AG08395 (cell line): ENCODE measurements at places on chromosomes 13 and 19.
A peak's percentile ranks its signal among the peaks of the same experiment; 100 is the strongest.

- peak; percentile 87 for DNase-seq
These were observed 53.3 kb downstream of the RFX2 start for GRCh38 chr19:6056801-6057650.

- no peak for DNase-seq
These were observed 630 bp downstream of the SPPL2B start for GRCh38 chr19:2329149-2329478.

DNA sequence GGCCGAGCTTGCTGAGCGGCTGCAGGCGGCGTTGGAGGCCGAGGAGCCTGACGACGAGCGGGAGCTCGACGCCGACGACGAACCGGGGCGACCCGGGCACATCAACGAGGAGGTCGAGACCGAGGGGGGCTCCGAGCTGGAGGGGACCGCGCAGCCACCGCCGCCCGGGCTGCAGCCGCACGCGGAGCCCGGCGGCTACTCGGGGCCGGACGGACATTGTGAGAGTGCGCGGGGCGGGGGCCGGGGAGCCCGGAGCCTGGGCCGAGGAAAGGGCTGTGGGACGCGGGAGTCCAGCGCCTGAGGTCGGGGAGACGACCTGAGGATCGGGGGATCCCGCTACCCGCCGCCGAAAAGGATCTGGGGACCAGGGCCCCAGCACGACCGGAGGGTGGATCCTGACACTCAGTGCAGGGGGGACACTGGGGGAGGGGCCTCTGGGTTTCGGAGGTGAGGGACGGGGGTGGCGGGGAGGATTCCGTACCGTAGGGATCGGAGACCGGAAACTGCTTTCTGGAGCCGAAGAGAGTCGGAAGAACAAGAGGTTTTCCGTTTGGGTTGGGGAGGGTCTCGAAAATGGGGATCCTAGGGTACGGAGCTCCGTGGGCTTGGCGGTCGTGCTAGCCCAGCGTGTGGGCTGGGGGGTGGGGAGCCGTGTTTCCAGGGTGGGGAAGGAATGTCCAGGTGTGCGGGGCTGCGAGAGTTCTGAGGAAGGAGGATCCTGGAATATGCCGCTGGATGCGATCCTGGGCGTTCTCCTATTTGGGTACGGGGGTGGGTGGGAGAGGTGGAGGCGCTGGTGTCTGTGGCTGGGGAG, 616 bp downstream of the HNRNPUL1 start:
- DNase-seq, result peak; percentile 32

- no peak for DNase-seq
These were observed 7.1 kb upstream of the PEAK3 start for GRCh38 chr19:2288818-2289713.

DNA sequence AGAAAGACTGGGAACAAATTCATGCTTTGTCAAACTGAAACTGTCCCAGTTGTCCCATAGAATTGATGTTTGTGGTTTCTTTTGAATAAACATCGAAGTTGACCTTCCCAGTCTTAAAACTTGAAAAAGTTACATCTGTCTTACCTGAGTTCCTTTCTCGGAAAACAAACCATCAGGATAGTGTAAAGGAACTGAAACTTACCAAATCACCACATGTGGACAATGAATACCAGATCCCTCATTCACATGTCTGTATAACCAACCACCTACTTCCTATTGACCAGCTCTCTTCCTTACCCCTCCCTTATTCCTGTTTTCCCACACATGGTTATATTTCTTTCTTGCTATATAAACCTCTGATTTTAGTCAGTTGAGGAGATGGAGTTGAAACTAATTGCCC, 791.7 kb upstream of the PCDH20 start:
- no peak for DNase-seq

GRCh38 chr19:10699650-10700335, 1.4 kb upstream of the QTRT1 start:
- DNase-seq, result peak; percentile 44

GRCh38 chr13:24742294-24742693, 21.7 kb upstream of the RNF17 start:
- DNase-seq, result no peak

GRCh38 chr19:14510311-14511228, 7.6 kb downstream of the DNAJB1 start:
- DNase-seq, result peak; percentile 43

- peak; percentile 81 for DNase-seq
These were observed at the start of gene ETHE1 for GRCh38 chr19:43526884-43527859. Gene ETHE1 (minus strand): TSS chr19:43527201. CDS start chr19:43527177, 24 bp downstream.

GRCh38 chr13:67273001-67273400, 42.9 kb upstream of the PCDH9 start:
- peak; percentile 6 for DNase-seq

- DNase-seq, result no peak
These were observed 26.6 kb downstream of the COL4A1 start for GRCh38 chr13:110280231-110280813.

GRCh38 chr13:111845621-111846351, 221.2 kb upstream of the SOX1 start:
- DNase-seq, result no peak

GRCh38 chr13:78238911-78239310, 320.3 kb upstream of the EDNRB start:
- DNase-seq, result no peak

GRCh38 chr19:1455002-1455335, 5.0 kb downstream of the APC2 start:
- no peak for DNase-seq

- no peak for DNase-seq
These were observed 475 bp upstream of the ZC3H4 start for GRCh38 chr19:47113850-47114651.

- DNase-seq, result peak; percentile 46
These were observed 23.3 kb upstream of the SPART start for GRCh38 chr13:36369268-36370107.

GRCh38 chr13:92537471-92537870, 689.1 kb upstream of the GPC6 start:
- no peak for DNase-seq

- no peak for DNase-seq
These were observed 21.9 kb downstream of the CDC16 start for GRCh38 chr13:114256547-114256946.

GRCh38 chr13:98785405-98785804, 32.9 kb upstream of the SLC15A1 start:
- DNase-seq, result no peak

GRCh38 chr13:98509271-98510155, 67.4 kb downstream of the STK24 start:
- DNase-seq, result peak; percentile 89

GRCh38 chr13:57629821-57630235, 1.7 kb upstream of the PCDH17 start:
- peak; percentile 70 for DNase-seq

- no peak for DNase-seq
These were observed 5.5 kb upstream of the CCER2 start for GRCh38 chr19:38917516-38917915.

DNA sequence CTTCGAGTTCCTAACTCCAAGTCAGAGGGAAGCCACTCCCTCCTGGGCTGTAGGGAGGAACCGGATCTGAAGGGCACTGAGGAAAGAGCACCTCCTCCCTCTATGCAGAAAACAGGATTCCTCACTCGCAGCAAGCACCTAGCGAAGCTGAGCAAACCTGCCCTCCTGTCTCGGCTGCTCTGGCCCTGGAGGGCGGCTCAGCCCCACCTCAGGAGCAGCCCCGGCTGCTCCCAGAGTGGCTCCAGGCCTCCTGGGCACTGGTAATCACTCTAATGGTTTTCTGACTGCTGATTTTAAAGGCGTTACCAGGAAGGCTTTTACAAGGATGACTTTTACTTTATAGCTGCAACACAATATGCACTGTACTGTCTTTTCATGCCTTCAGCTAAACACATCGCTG, 312.5 kb downstream of the TEX29 start:
- no peak for DNase-seq

DNA sequence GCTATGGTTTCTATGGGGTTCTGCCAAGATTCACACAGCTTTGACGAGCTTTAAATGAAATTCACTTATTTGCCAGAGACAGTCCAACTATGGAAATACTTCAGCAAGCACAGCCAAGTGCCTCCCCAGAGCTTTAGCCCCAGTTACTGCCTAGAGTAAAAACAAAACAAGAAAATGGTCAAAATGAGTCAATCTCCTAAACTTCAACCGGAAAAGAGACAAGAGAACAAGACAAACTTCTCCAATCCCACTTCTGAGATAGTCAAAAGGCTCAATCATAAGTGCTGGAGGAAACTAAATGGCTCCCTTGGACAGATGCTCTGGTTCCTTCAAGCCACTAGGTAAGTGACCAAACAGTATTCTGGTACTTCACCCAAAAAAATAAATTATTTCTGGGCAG, 65.8 kb downstream of the KATNAL1 start:
- no peak for DNase-seq

DNA sequence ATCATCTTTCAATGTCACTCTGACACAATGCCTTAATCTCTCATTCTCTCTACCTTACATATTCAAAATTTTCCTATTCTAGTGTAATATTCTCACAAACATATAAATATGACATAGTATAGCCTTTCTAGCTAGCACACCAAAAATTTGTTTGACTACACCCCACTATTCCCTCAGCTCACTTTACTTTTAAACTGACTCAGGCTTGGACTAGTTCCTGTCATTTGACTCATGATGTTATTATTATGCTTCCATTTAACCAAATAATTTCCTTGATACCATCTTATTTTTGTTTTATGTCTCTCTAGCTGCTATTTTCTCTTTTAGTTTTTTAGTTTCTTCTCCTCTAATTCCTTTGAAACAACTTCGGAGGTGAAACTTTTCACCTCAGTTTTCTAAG, 1745.6 kb upstream of the PCDH20 start:
- DNase-seq, result peak; percentile 1

- DNase-seq, result peak; percentile 91
These were observed 25.4 kb downstream of the HPN start for GRCh38 chr19:35066691-35067563.

DNA sequence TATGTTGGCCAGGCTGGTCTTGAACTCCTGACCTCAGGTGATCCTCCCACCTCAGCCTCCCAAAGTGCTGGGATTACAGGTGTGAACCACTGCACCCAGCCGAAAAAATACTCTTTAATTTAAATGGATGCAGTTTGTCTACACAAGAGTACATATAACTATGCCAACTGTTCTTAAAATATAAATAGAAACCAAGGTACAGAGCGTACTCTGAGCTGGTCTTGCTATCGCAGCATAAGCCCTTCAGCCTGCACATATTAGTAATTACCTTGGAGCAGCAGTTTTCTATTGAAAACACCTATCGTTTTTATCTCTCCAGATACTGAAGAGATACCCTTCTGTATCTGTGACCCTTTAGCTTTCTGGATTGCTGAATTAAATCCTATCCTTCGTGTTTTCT, 3.4 kb downstream of the ZNF682 start:
- no peak for DNase-seq

DNA sequence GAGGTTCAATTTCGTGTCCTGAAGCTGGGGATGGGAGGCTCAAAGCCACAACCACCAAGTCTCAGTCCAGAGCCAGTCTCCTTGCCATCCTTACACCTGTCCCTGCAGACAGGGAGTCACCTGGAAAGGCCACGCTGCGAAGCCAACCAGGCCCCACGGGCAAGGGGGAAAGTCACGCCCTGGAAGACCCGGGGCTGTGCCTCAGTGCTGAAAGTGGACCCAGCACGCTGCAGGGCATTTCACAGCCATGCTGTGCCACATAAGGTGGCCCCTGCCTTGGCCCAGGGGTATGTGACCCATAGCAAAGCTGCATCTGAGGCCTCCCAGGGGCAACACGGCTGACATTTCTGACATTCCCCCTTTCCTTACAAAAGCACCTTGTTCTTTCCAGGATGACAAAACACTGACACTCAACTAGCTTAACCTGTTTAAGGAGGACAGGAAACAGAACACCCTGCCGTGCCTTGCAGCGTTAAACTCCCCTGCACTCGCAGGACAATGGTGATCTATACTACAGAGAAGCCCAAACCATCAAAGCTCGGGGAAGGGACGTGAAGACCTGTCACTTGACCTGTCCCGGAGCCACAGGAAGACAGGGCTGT, 14.8 kb downstream of the CHERP start:
- DNase-seq, result no peak

DNA sequence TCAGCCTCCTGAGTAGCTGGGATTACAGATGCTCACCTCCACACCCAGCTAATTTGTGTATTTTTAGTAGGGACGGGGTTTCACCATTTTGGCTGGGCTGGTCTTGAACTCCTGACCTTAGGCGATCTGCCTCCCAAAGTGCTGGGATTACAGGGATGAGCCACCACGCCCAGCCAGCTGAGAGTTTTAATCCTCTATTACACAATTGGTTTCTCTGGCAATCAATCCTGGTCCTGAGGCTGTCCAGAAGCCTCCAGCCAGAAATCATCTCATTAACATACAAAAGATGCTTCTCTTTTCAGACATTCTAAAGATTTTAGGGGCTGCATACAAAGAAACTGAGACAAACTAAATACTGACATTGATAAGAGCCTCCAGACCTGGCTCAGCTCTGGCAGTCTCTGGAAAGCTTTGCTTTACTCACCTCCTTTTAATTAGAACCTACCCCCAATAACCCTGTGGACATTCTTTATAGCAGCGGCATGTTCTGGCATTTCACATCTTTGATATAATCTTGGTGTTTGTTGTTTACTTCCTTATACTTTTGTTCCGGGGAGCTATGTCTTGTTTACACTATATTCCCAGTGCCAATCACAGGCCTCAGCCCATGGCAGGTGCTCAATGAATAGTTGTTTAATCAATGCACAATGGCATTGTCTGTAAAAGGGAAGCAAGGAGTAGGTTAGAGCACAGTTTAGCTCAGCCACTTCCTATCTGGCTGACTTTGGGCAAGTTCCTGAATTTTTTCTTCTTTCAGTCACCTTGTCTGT, 4.1 kb upstream of the ZNF724 start:
- no peak for DNase-seq

DNA sequence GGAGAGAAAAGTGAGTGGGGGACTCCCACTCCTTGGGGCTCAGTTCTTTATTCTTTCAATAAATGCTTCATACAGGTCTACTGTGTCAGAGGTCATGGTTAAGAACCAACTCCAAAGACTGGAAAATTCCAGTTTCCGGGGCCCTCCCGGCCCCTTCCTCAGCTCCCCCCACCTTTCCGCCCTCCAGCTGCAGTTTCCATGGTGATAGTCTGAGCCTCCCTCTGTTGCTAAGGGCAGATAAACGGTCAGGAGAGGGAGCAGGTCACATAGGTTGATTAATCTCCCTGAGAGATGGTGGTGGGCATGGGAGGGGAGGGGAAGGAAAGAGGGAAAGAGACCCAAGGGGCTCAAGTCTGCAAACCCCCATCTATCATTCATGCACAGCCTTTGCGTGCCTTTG, 131.5 kb upstream of the USP29 start:
- DNase-seq, result no peak

- no peak for DNase-seq
These were observed 144.6 kb downstream of the NBEA start for GRCh38 chr13:35086667-35087066.

GRCh38 chr13:19845758-19846157, 17.7 kb downstream of the ZMYM5 start:
- DNase-seq, result peak; percentile 92

GRCh38 chr13:68506888-68507551, 1276.9 kb upstream of the PCDH9 start:
- no peak for DNase-seq

- peak; percentile 20 for DNase-seq
These were observed 3.5 kb upstream of the TBC1D4 start for GRCh38 chr13:75485286-75486062.

DNA sequence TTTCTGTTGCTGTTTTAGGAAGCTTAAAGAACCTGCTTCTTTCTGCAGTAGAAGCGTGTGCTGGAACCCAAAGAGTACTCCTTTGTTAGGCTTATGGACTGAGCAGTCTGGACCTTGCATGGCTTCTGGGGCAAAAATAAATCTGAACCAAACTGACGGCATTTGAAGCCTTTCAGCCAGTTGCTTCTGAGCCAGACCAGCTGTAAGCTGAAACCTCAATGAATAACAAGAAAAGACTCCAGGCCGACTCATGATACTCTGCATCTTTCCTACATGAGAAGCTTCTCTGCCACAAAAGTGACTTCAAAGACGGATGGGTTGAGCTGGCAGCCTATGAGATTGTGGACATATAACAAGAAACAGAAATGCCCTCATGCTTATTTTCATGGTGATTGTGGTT, 103.1 kb downstream of the TNFRSF19 start:
- peak; percentile 86 for DNase-seq
